ENCODE measurements at places on chromosomes 16 and 17. TPM values are rescaled to one million over a fixed set of nuclear protein-coding genes. Genes with fewer than 3 reads are reported as not detected.

The CCL2 gene
- 2.2 TPM for total RNA-seq

The GRAP gene
- 1.00 TPM for total RNA-seq

The KRTAP9-8 gene
- total RNA-seq, result not detected

The EFCAB5 gene
- total RNA-seq, result not detected

The PSMB10 gene
- 25.9 TPM for total RNA-seq

Data from esophagus mucosa (tissue), 1 donor.